ENCODE measurements at places on chromosomes 1 and 21.

DNA sequence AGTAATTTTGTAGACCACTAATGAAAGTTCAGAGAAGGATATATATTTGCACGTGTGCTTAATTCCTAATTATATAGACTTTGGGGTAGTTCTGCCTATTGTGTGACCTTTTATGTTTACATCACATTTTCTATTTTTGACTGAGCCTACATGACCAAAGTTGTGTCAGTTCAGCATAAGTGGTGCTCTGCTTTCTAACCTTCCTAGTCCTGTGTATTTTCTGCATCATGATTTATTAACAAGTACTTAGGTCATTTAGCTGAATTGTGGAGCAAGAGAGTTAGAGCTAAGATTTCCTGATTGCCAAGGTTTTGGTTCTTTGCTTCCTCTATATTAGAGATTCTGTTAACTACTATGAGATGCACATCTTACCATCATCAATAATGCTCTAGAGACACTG, 176.0 kb downstream of the C1orf21 start:
- DNase-seq, result no peak

DNA sequence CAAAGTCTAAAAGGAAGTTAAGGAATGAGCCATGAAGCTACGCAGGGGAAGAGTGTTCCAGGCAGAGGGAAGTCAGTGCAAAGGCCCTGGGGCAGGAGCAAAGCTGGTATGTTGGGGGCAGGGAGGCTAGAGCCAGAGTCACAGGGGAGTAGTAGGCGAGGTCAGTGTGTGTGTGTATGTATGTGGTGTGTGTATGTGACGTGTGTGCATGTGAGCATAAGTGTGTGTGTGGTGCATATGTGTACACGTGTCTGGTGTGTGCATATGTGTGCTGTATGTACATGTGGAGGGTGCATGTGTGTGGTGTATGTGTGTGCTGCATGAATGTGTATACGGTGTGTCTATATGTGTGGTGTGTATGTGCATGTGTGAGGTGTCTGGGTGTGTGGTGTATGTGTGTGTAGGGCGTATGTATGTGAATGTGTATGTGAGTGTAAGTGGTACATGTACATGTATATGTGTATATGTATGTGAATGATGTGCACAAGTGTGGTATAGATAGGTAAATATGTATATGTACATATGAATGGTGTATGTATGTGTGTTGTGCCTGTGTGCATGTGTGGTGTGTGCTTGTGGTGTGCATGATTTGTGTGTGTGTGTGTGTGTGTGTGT, 20.8 kb upstream of the NID1 start:
- no peak for DNase-seq

- DNase-seq, result no peak
These were observed 105.1 kb upstream of the TLR5 start for GRCh38 chr1:223248001-223248769.

- DNase-seq, result peak; percentile 18
These were observed 4.6 kb downstream of the FCRLB start for GRCh38 chr1:161725908-161726472.

- DNase-seq, result no peak
These were observed 111.6 kb upstream of the ERRFI1 start for GRCh38 chr1:8137481-8138244.

GRCh38 chr1:92587445-92587844, 100.7 kb upstream of the GFI1 start:
- DNase-seq, result peak; percentile 78

DNA sequence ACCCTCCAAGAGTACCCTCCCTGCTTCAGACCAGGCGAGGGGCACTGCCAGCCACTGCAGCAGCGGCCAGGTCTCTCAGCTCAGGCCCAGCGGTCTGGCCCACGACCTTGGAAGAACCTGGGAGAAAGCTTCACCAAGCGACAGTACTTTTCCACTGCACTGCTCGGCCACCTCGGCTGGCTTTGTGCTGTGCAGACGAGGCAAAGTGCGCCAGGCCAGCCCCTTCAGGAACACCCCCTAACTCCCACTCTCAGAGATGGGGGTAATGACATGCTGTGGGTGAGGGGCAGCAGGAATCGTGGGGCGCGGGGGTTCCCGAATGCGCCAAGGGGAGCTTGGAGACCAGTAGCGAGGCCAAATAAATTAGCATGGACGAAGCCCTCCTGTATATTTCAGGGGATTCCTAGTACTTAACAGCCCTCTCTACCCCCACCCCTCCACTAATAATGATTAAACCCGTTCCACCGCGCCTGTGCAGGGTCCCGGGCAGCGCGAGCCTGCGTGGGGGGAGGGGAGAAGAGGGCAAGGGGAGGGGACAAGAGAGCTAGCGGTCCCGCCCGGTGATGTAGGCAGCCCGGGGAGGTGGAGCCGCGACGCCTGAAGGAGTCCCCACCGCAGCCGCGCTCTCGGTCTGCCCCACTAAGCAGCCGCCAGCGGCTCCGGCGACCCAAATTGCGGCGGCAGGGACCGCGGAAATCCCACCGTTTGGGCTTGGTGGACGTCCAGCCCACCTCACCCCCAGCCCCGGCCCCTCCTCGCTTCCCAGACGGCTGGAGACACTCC, at the start of gene FAM43B:
FAM43B (plus strand) TSS at position 629 of the 783 bp plus-strand sequence. CDS start 401 bp downstream, outside the sequence.
- DNase-seq, result peak; percentile 10

DNA sequence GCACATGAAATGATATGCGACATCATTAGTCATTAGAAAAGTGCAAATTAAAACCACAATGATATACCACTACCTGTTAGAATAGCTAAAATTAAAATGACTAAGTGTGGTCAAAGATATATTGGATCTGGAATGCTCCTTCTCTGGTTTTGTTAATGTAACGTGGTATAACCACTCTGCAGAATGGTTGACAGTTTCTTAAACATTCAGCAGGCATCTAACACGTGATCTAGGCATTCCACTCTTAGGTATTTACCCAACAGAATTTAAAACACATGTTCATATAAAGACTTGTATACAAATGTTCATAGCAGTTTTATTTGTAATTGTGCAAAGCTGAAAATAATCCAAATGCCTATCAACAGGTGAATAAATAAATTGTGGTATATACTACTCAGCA, 165.0 kb upstream of the PLXNA2 start:
- no peak for DNase-seq

- DNase-seq, result no peak
These were observed 738 bp upstream of the TRIM11 start for GRCh38 chr1:228407106-228408040.

DNA sequence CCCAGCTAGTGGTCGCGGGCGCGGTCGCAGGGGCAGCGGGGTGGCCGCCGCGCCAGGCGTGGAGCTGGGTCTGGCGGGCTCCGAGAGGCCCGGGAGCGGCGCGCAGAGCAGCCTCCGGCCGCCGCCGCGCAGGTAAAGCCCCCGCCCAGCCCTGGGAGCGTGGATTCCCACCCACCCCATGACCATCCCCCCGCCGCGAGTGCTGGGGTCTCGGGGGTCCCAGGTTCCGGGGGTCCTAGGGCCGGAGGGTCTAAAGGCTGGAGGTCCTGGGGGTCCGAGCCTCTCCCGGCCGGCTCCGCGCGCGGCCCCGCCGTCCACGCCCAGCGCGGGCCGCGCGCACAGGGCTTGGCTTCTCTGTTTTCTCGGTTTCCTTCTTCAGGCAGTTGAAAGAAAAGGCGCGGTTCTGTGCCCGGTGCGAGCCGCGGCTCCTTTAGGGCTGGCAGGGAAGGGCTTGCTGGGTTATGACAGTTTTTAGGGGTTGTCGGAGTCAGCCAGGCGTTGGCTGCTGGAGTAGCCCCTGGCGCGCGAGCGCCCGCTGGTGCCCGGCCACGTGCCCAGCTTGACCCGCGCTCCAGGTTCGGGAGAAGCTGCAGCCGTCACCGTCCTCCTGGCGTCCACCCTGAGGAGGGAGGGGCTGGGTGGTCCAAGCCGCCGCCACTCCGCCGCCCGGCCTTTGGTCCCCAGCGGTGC, 359 bp downstream of the LRRC3 start:
- peak; percentile 28 for DNase-seq

- no peak for DNase-seq
These were observed 148.0 kb downstream of the ZZZ3 start for GRCh38 chr1:77534456-77534855.

DNA sequence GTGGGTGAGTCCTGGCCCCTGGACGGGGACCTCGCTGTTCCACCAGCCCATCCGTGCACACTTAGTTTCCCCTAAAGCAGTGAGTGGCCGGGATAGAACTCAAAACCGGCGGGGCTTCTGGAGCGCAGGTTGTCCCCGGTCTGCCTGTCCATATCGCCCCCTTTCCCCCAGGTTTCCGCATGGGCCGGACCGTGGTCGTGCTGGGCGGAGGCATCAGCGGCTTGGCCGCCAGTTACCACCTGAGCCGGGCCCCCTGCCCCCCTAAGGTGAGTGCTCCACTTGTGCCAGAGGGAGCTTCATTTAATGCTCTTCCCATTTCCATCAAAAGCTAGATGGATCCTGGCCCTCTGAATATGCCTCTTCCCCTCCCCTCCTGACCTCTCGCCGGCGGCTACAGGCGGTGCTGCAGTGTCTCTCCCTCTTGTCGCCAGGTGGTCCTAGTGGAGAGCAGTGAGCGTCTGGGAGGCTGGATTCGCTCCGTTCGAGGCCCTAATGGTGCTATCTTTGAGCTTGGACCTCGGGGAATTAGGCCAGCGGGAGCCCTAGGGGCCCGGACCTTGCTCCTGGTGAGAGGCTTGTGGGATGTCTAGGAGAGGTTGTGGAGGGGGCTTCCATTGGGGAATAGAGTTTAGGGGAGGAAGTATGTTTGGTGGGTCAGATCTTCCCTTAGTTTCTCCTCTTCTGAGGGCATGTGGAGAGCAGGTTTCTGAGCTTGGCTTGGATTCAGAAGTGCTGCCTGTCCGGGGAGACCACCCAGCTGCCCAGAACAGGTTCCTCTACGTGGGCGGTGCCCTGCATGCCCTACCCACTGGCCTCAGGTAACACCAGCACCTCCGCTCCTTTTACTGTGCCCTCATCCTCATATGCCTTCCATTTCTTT, 683 bp downstream of the PPOX start:
- DNase-seq, result no peak

GRCh38 chr1:65896721-65897120, 104.0 kb downstream of the PDE4B start:
- no peak for DNase-seq

DNA sequence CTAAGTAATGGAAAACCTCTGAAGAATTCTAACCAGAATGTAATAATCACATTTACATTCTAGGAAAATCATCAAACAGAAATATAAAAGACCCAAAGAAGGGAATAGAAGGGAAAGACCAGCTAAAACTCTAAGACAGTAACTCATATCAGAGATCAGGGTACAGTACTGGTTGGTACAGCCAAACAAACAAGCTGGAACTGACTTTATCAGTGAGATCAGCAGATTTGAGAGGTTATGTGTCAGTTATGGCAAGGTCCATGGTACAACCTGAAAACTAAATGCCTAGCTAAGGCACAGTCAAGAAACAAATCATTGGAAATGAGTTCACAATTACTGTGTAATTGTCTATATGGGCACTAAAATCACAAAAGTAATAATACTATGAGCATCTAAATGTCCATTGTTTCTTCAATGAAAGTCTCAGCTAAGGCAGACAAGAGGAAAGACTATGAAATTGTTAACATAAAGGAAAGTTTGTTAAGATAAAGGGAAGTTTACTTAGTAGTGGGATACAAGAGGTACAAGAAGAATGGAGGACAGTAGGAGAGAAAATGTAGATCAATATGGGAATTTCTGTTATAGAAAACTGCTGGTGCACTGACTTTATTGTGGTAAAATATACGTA, 75.8 kb downstream of the TRIM33 start:
- no peak for DNase-seq

DNA sequence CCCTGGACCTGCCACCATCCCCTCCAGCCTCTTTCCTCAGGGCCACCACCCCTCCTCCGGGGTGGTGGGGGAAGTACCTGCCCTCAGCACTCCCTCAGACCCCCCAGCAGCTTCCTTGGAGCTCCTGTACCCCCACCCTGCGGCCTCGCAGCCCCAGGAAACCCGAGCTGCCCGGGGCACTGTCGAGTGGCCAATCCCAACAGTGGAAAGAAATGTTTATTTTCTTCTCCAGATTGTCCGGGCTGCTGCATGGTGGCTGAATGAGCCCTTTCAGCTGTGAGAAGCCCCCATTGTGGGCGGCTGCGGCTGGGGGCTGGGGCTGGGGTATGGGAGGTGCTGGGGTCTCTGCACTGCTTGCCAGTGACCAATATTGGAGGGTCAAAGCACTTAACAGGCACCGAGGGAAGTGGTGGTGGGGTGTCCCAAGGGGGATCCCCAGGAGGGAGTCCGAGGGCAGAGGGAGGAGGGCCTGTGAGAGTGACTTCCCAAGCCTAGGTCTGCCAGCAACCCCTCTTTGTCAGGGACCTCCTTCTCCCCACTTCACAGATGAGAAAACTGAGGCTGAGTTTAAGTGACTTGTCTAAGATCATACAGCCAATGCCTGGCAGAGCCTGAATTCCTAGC, 25.2 kb downstream of the RUNX3 start:
- DNase-seq, result no peak

GRCh38 chr1:231162297-231162969, 575 bp downstream of the TRIM67 start:
- no peak for DNase-seq

DNA sequence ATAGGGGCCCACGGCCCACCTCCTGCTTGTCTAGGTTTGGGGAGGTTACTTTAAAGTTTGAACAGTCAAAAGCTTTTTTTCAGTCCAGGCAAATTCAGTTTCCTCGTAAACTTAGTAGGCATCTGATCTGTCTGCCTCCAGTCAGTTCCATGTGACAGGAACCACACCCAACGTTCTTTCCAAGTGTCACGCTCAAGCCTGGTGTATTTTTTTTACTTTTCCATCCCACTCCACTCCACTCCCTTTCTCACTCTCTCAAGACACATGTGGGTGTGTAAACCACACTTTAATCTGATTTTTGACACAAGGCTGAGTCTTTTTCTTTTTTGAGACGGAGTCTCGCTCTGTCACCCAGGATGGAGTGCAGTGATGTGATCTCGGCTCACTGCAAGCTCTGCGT, 60.3 kb upstream of the GPR153 start:
- no peak for DNase-seq

DNA sequence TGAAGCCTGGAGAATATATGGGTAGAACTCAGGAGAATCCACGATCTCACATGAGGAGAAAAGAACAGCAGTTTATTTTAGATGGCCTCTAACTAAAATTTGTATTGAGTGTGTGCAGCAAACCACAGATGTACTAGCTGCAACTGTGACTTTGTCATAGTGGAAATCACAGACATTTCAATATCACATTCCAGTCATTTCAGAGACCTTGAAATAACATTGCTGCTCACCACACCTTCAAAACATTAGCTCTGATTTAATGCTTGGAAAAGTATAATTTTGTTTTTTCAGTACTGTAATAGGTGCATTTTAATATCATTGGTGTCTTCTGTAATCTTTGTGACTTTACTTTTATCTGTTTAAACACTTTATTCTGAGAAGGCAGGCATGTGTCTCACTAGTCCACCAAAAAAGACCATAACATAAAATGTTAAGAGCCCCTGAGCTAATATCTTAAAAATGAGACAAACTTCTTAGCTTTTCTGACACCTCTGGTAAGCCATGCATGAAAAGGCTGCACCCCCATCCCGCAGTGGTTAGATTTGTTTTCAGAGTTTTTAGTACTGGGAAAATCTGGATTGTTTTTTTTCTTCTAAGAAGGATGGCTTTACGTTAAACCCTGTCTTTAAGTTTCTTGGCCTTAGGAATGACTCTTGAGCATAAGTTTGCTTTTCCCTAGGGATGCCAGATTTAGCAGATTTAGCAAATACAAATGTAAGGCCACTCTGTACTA, 30.1 kb downstream of the KCNJ15 start:
- no peak for DNase-seq
